T-helper 1 cell (primary cell): ENCODE measurements at places on chromosomes 6 and 20.

DNA sequence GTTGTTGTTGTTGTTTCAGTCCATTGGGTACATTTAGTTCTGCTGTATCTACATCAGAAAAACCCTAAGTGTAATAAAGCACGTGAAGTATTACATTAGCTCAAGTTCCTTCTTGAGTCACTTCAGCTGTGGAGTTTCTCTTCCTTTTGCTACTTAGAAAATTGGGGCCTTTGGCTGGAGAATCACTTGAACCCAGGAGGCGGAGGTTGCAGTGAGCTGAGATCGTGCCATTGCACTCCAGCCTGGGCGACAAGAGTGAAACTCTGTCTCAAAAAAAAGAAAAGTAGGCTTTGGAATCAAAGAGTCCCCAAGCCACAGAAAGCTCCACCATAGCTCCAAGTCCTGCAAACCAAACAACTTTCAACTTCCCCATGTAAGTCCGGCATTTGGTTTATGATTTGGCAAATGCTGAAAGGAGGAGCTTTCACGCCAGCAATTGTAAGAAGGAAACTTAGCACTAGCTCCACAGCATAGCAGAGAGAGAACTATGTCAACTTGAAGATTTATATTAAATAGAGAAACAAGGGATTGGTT, 56.5 kb upstream of the RNF144B start:
- no peak for DNase-seq

DNA sequence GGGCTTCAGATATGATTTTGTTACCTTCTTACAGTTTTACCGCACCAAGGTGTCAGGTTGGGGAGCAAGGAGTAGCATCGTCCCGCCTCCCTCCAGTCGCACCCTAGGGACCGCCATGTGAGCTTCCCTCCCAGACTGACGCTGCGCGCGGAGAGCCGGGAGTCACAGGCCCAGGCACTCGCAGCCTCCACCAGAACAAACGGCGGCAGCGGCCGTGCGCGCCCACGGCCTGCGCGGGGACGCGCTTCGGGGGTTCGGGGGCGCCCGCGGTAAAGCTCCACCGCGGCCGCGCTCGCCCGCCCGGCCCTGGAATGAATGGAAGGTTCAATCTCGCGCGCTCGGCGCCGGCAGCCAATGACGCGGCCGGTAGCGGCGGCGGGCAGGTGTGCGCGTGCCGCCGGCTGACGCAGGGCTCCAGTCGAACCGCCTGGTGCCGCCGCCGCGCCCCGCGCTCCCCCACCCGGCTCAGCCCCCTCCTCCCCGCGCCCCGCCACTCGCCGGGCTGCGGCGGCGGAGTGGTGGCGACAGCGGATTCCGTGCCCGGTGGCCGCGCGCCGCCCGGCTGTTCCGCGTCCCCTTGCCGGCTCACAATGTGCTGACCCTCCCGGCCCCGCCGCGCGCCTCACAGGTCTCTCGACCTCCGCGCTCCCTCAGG, 16.5 kb upstream of the LIN28B start:
- DNase-seq: no peak

- no peak for DNase-seq
Measured at GRCh38 chr6:125835221-125835744, 44.5 kb downstream of the NCOA7 start.

- DNase-seq: no peak
Measured at GRCh38 chr20:18541741-18542140, 25.5 kb upstream of the SMIM26 start.

DNA sequence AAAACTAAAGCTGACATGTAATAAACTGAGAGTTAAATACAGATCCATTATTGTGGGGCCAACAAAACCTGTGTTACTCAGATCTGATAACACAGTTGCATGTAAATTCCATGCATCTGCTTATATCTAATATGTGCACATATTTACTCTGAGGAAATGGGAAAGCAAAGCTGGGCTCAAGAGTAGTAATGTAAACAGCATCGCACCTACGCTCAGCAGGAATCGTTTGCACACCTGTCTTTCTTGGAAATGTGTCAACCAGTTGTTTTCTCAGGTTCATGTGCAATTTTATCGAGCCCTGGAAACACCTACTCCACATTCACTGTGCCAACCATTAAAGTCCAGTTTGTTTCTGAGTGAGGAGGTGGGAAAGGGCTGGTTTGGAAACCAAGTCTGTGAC, 80.3 kb upstream of the CNKSR3 start:
- DNase-seq: no peak

GRCh38 chr20:56166781-56167465, 81.6 kb upstream of the MC3R start:
- DNase-seq: no peak

GRCh38 chr6:135703007-135703406, 148.5 kb upstream of the PDE7B start:
- no peak for DNase-seq

- DNase-seq: no peak
Measured at GRCh38 chr6:50661636-50662035, 51.7 kb upstream of the TFAP2D start.

DNA sequence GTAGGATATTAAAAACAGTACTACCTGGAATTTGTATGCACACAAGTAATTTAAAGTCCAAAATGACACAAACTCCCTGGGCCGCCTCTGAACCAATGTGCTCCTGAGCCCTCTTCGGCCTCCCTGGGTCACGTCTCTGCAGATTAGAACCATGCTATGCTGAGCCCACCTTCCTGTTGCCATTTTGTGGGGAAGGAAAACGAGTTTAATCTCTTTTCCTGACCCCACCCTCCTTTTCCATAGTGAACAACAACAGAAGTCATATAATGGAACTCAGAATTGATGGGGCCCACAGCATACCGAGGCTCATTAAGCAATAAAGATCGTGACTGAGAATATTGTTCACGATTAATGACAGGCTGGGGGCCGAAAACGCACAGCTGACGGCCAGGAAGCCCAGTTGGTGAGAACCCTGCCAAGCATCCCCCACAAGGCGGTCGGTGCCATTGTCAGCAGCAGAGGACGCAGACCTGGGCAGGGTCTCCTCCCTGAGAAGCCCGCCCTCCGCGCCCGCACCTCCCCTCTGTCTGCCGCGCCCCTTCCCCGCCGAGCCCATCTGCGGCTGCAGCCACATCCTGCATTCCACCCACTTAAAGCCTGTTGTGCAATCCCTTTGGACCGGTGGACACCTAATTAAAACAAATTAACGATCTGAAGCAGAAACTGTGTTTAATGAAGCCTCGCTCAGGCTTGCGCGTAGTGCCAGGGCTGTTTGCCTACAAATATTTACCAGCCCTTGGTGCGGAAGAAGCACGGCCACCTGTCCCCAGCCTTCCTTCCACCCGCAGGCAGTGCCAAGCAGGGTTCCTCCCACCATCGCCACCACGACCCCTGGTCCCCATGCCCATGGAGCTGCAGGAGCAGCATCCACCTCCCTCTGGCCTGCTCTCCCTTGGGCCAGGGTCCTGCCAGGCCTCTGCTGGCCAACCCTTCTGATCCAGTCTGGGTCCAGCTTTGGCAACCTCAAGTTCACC, 68.1 kb downstream of the DLL1 start:
- no peak for DNase-seq

DNA sequence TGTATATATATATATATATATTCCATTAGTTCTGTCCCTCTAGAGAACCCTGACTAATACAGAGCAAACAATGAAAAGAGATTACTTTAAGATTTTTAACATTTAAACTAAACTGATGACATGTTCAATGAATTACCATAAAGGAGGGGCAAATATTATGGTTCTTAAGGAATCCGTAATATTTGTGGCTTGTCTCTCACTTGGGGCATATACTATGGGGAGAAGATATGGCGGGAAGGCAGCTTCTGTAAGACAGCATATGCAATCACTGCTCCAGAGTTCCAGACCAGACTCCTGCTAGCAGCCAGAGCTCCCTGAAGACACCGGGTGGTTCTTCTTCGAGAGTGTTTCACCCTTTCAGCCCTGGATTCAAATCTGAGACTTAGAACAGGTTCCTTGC, 321.1 kb upstream of the NT5E start:
- DNase-seq: no peak

DNA sequence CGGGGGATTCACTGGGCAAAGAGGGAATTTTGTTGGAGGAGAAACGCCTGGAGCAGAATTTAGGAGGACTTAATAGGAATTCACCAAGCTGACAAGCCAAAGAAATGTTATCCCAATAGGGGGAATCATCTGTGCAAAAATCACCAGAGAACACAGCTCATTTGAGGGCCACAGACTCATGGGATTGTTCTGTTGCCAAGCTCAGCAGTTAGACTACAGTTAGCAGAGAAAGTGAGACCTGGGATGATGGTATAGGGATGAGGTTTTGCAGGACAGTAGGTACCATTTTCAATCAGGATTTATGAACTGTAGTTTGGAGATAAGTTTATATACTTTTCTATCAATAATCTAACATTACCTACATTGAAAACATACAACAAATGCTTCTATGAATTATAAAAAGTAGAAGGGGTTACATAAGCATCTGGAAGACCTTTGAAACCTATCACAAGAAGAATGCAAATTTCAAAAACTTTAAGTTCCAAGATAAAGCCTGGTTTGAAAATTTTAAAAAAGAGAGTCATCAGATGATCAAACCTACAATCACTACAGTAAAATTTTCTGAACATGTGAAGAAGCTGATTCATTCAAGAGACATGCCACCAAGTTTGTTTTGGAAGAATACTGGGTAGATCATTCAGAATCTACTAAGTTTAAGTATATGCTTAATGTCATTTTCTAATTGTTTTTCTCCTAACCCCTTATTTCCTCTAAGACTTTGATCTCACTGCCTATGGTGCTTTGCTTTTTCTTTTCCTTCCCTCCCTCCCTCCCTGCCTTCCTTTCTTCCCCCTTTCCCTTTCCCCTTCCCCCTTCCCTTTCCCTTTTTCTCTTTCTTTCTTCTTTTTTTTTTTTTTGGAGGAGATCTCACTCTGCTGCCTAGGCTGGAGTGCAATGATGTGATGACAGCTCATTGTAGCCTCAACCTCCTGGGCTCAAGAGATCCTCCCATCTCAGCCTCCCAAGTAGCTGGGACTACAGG, 81.5 kb downstream of the KIF13A start:
- DNase-seq: no peak

DNA sequence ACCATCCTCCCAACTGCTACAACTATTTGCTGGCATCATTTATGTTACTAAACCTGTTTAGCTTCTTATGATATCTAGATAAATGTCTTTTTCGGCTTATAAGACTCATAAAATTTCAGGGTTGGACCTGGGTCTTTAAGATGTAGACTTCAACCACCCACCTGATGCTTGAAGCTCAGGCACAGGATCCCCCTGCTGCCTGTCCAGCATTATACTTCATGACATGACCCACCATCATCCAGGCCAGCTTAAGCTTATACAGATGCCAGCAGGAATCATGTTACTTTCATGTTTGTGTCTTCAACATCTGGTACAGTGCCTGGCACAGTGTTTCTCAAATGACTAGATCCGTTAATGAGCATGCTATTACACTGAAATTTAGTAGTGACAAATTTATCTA, 47.4 kb downstream of the SLC17A5 start:
- no peak for DNase-seq

DNA sequence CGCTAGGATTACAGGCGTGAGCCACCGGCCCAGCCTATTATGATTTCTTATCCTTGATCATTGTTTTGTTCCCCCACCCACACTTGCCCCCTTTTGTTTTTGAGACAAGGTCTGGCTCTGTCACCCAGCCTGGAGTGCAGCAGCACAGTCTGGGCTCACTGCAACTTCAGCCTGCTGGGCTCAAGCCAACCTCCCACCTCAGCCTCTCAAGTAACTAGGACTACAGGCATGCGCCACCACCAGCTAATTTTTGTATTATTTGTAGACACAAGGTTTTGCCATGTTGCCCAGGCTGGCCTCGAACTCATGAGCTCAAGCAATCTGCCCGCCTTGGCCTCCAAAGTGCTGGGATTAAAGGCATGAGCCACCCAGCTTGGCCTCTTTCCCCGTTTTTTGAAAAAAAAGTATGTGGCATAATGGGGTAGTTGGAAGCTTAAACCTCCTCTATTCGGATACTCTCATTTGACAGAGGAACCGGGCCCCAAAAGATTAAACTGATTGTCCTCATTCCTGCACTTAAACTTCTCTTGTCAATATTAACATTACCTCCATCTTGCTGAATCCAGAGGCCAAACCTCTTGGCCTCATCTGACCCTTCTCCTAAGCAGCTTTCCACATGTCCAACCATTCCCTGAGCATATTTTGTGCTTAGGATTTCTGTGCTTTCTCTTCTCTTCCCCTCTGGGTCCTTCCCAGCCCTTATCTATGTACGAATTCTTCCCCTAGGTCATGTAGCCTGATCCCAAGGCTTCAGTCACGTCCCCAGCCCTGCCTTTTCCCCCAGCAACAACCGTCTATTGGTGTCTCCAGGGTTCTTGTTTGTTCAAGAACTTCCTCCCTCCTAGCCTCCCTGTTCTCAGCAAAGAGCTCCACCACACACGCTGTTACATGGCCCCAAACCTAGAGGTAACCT, 6.1 kb upstream of the EZR start:
- DNase-seq: no peak

DNA sequence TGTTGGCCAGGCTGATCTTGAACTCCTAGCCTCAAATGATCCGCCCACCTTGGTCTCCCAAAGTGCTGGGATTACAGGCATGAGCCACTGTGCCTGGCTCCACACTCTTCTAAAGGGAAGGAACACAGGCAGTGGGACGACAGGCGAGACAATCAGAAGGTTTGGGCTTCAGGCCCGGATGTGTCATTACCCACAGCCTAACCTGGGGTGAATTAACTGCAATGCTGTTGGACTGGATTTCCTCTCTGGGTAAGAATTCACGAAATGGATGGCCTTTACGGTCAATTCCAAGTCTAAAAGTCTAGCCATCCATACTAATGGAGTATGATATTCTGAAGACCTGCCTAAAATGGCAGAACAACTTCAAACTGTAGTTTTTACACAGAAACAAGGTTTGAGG, 83.7 kb upstream of the CCDC28A start:
- no peak for DNase-seq

- DNase-seq: no peak
Measured at GRCh38 chr6:129236001-129236517, 353.1 kb downstream of the LAMA2 start.

DNA sequence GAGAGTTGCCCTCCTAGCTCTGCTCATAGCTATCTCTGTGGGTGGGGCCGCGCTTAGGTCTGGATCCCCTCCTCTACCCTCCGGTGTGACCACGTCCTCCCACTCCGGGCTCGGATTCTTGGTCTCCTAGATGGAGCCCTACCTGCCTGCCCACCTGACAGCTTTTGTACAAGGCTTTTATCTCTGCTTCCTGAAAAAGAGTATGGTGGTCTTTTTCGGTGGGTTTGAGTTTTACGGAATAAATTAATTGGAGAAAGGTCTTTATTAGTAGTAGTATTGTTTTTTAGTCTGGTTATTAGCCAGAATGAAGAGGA, 773 bp downstream of the SMAP1 start:
- no peak for DNase-seq

DNA sequence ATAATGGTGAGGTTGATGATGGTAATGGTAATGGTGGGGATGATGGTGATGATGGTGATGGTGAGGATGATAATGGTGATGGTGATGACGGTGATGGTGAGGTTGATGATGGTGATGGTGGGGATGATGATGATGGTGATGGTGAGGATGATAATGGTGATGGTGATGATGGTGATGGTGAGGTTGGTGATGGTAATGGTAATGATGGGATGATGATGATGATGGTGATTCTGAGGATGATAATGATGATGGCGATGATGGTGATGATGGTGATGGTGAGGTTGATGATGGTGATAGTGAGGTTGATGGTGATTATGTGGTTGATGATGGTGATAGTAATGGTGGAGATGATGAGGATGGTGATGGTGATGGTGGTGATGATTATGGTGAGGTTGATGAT, 9.7 kb downstream of the BPI start:
- no peak for DNase-seq
